Left forelimb (tissue), 1 donor: ENCODE measurements at places on chromosomes 11 and 22.

DNA sequence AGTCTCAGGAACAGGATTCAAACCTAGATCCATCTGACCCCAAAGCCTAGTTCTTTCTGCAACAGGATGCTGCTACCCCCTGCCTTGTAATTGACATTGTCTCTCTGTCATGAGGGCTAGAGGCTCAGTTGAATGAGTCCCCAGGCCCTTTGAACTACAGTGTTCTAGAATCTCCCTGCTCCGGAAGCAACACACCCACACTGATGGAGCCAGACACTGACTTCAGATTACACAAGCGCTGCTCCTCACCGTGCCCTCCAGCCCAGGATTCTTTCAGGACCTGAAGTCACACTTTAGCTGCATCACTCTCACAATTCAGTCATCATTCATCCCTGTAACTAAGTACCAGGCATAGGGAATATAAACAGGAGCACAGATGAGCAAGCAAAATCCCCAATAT, 69.6 kb downstream of the RAB30 start:
- DNase-seq = no peak

- no peak for DNase-seq
Measured at GRCh38 chr11:74775762-74776161, 27.1 kb downstream of the RNF169 start.

DNA sequence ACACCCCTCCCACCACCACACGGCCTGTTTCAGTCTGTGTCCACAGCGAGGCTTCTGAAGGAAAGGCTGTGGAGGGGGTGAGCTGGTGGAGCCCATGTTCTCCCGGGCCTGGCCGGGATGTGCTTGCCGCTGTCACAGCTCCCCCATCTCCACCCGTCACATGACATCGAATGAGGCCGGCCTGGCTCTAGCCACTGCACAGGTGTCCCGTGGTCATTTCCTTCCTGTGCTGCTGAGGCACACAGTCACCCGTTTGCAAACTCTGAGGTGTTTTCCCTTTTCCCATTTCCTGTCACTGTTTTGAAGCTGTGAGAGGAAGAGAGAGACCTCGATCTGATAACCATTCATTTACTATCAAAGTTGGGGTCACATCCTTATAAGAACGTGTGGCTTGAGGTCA, 55.7 kb upstream of the CLDN5 start:
- no peak for DNase-seq

DNA sequence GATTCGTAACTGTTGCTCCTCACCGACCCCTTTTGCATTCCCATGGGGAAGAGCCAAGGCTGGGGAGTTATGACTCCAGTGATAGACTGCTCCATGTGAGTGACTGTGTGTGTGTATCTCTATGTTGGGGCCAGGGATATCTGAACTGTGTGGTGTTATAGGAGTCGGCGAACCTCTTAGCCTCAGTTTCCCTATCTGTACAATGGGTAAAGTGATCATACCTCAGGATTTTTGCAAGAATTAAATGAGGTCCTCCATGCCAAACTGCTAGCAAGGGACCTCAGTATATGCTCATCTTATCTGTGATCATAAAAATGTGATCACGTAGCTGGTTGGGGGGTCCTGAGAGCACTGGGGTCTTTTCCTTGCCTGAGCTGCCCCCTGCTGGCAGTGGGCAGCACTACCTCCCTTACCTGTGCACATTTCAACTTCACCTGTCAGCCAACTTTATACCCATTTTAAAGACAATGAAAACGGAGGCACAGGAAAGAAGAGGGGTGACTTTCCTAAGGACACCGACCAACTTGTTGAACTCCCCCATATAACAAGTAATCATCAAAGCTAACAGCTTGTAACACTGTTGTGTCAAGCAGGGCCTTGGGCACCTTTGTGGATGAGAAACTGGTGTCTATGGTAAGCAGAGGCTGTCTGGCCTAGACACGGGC, 1.4 kb upstream of the DPP3 start:
- no peak for DNase-seq

- DNase-seq = no peak
Measured at GRCh38 chr11:85953491-85954143, 98.4 kb downstream of the CCDC83 start.

DNA sequence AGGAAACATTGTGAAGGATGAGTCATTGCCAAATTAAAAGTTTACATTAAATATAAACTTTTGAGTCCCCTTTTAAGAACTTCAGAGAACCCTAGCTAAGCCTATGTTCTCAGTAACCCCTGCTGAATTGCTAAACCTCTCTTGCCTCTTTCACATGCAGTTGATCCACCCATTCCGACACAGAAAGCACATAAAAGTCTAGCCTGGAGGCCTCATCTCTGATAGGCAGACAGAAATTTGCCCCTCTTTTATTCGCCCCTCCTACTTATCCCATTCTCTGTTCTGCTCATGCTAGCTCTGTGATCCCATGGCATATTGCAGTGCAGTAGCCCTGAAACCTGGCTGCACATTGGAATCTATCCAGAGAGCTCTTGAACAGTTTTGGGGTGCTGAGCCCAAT, 58.2 kb upstream of the PDE3B start:
- DNase-seq = no peak
